GM06990 (cell line): ENCODE measurements at places on chromosomes 7 and 10.

- DNase-seq, result no peak
These were observed 11.3 kb downstream of the NOLC1 start for GRCh38 chr10:102163342-102163989.

GRCh38 chr7:67391168-67391567 is 394.5 kb downstream of the TYW1 start:
- DNase-seq, result no peak

- no peak for DNase-seq
These were observed 44.4 kb upstream of the ZNF438 start for GRCh38 chr10:31075881-31076609.

DNA sequence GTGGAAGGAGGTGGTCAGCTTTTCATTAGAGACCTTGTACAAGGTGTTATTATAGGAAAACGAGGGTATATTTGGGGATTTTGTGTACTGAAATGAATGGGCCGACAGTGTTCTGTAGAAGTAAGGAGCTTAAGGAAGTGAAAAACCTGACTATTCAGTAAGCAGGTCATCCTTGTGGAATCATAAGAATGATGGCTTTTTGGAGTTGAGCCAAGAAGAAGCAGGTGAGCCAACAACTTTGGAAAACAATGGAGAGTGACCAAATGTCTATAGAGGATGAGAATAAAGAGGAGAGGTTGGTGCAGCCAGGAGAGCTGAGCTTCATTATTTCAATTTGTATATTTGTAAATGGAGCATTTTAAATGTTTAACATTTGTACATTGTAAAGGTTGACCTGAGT is 595.7 kb downstream of the CCSER2 start:
- no peak for DNase-seq

DNA sequence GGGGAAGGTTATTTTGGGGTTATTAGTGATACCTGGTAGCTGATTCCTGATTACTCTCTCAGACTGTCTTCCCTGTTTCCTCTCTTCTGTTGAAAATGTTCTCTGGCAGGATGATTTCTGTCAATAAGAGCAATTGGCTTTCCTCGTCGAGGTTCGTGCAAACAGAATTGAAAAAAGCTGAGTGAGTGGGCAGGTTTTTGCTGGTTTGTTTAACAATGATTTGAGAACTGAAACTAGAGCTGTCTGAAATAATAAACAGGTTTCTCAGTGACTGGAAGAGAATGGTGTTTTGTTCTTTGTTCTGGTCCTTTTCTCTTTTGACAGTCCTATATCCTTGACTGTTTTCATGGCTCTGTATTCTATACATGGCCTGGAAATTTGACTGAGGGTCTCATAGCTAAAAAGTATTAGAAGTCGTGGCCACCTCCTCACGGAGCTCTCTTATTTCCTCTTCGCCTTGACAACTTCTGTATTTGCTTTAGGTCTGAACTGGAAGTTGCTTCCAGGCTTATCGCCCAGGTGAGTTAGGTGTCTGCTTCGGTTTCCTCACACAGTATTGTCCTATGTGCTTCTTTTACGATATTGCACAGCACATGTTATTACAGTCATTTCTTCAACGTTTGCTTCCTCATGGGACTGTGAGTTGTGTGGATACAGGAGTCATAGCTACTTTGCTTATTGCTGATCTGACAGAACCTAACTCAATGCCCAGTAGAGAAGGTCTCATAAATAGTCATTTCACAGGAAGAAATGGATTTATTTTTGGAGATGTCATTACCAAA is 403.6 kb downstream of the NRG3 start:
- DNase-seq, result no peak

DNA sequence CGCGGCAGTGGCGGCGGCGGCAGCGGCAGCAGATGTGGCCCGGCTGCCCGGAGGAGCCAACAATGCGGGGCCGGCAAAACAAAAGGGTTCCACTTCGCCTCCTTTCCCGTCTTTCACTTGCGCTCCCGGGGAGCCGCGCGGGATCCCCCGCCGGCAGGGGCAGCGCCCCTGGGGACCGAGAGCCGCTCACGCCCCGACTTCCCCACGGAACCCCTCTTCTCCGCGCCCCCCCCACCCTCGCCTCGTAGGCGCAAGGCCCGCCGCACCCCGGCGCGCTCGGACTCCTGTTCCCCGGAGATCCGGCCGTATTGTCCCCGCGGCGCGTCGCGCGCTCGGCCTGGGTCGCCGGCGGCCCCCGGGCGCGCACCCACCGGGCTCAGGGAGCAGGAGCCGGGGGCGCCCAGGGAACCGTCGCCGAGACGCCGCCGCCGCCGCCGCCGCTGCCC is 854 bp downstream of the CTBP2 start:
- DNase-seq, result no peak

DNA sequence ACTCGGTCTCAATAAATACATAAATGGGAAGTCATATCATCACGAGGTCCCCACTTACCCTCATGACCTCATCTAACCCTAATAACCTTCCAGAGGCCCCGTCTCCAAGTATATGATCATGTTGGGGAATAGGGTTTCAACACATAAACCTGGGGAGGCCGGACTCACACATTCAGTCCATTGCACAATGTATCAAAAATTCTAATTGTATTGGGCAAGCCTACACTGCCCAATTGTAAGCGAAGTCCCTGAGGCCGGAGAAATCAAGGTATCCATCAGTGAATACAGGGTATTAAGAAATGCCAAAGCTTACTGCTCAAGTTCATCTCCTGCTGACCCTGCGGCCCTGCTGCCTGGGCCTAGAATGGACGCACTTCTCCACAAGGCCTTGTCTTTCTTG is 69.6 kb downstream of the PARP12 start:
- DNase-seq, result no peak

DNA sequence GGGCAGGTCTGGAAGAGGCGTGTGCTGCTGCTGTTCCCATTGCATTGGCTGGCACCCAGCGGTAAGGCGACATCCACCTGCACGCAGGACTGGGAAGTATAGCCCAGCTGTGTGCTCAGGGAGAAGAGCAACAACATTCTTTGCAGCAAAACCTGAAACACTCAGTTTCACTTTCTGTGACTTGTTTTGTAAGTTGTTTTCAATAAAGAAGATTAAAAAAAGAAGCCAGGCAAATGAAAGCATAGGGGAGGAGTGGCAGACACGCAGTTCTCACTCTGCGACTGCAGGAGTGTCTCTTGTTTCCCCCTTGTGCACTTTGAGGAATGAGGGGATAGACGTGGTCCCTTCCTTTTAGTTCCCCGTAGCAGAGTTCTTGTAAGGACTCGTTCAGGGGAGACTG is 5.8 kb downstream of the FBH1 start:
- peak; percentile 45 for DNase-seq

DNA sequence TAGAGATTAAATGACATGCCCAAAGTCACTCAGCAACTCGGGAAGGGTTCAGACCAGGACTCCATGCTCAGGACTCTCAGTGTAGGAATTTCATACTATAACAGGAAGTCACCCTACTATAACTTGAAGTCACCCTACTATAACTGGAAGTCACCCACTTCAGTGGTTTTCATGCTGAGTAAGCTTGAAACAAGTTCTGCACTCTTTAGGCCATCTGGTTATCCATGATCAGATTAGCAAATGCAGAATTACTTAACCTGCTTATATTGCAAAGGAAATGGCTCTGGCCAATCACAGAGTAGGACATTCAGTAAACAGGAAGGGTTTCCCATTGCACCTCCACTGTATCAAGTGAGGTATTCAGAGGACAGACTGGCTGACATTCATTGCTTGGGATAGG is 1240.4 kb downstream of the GATA3 start:
- peak; percentile 11 for DNase-seq

DNA sequence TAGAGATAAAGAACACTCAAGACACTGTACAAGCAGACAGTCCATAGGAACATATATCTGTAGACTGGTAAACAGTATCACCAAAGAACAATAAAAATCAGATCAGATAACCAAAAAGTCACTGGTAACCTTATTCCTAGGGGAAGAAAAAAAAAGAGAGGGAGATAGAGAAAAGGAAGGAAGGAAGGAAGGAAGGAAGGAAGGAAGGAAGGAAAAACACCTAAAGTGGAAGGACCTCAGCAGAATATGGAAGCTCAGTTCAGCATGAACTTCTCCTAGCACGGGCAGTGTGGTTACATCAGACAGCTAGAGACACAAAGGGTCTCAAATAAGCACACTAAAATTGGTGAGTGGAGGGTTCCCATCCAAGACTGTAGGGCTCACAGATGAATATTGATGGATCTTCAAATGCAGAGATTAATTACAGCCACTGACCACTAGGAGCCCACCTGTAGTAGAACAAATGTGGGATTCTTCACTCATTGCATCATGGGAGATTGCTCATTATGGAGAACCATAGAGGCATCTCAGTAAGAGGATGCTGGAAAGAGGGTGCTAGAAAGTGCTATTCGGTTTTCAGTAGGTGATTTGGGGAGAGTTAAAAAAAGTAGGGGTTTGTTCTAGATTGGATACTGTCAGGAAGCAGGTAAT is 293.4 kb upstream of the C7orf33 start:
- DNase-seq, result no peak

GRCh38 chr7:139731802-139732470 is 45.9 kb downstream of the HIPK2 start:
- DNase-seq, result no peak

- no peak for DNase-seq
These were observed 9.8 kb upstream of the MAPK8 start for GRCh38 chr10:48296576-48297098.

GRCh38 chr7:70890147-70890969 is 241.6 kb upstream of the GALNT17 start:
- peak; percentile 48 for DNase-seq

GRCh38 chr10:132960071-132960472 is 17.7 kb upstream of the CFAP46 start:
- DNase-seq, result no peak

- no peak for DNase-seq
These were observed 16.8 kb downstream of the MACC1 start for GRCh38 chr7:20200361-20200760.

DNA sequence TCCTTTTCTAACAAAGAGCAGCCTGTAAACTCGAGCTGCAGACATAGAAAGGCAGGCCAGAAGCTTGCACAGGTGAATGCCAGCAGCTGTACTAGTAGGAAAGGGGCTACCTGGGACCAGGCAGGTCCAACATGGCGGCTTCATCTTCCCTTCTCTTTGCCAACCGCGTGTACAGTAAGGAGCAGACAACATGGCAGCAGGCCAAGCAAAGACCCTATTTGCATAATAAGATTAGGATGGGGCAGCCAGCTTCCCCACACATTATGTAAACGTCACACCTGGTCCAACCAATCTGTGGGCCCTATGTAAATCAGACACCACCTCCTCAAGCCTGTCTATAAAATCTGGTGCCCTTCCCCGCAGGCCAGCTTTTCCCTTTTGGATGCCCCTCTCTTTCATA is 1186.5 kb upstream of the AUTS2 start:
- DNase-seq, result no peak

- DNase-seq, result peak; percentile 73
These were observed 81.7 kb downstream of the RNF216 start for GRCh38 chr7:5699467-5700384.

DNA sequence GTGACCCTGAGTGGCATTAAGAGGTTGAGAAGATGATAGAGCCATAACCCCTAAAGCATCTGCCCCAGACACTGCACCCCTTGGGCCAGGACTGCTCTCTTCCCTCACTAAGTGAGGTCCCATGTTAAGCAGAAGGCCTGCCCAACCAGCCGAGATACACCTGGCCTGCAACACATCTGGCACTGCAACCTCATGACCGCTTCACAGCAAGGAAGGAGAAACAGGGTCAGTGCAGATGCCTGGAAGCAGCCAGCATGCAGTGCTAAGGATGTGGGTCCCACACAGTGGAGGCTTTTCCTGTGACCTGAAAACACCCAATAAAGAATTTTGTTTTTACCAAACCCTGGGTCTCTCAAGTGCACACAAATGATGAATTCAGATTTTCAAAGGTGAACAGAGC is 7.4 kb downstream of the NOD1 start:
- DNase-seq, result no peak

GRCh38 chr7:106313456-106313901 is 28.7 kb upstream of the NAMPT start:
- DNase-seq, result no peak

DNA sequence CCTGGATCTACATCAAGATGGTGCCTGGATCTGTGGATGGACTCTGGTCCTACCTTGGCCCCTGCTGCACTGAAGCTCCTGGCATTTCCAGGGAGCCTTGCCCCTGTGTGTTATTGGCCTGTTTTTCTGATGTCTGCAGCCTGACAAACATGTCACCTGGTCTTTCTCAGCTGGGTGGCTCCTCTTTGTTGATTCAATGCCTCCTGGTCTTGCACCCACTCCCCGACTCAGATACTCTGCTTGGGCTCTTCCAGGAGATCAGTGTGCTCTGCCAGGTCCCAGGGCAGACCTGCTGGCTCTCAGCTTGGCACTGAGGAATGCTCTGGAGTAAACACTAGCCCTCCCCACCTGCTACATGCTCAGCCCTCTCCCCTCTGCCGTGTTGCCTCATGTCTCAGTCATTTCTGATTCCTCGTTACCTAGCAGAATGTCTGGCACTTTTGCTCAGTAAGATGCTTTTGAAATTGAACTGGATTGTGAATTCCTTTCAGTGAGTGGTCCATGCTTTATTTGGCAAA is 253.3 kb upstream of the BMPER start:
- DNase-seq, result no peak

- no peak for DNase-seq
These were observed 146.5 kb upstream of the PRSS1 start for GRCh38 chr7:142602756-142603155.

DNA sequence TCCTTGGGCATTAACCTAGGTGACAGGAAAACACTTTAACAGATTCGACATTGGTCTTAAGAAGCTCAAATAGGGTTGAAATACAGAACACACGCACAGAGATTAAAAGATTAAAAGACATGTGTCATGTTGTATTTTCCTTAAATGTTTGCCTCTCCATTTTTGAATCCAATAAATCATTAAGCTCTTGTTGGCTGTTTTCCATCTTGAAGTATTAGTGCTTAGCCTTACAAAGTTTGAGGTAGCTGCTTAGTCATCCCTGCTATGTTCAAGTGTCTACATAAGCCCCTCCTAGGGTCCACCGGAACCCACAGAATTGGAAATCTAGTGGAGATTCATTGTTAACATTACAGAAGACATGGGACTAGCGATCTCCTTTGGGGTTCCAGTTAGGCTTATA is 12.7 kb upstream of the GJD4 start:
- no peak for DNase-seq

DNA sequence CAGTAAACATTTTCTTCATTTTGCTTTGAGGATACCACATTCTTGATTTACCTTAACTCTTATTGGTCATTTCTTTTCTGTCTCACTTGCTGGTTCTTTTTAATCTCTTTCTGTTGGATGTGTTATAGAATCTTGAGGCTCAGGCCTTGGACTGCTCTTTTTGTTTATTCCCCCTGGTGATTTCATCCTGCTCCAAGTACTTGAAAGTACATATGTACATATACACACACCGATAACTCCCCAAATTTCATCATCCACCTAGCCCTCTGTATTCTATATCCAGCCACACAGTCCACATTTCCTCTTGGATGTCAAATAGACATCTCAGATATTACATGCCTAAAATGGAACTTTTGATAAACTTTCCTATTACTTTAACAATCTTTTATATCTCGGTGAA is 7.5 kb downstream of the ZNF518A start:
- DNase-seq, result no peak
